ENCODE measurements at places on chromosomes 5 and 9. TPM values are rescaled to one million over a fixed set of nuclear protein-coding genes. Genes with fewer than 3 reads are reported as not detected.

The RANBP17 gene
- total RNA-seq: 14.8 TPM

The CDH6 gene
- 24.5 TPM for total RNA-seq

The OMD gene
- total RNA-seq: 35.7 TPM

The CYLC2 gene
- not detected for total RNA-seq

The KIF4B gene
- total RNA-seq: not detected

The ANKRD34B gene
- total RNA-seq: not detected

The SLC4A9 gene
- total RNA-seq: 0.18 TPM

The PCDHA7 gene
- 0.45 TPM for total RNA-seq

The TPM2 gene
- total RNA-seq: 165 TPM

The TLE1 gene
- total RNA-seq: 56.6 TPM

The PLCXD3 gene
- 4.2 TPM for total RNA-seq

The ZNF462 gene
- total RNA-seq: 51.1 TPM

The BAAT gene
- not detected for total RNA-seq

The GARIN3 gene
- total RNA-seq: not detected

The GFRA3 gene
- total RNA-seq: 17.7 TPM

The EPB41L4B gene
- total RNA-seq: 31.8 TPM

The RNF183 gene
- not detected for total RNA-seq

The DIPK1B gene
- 11.6 TPM for total RNA-seq

The TENT4A gene
- total RNA-seq: 28.6 TPM

The IL5 gene
- total RNA-seq: not detected

The RMI1 gene
- total RNA-seq: 5.3 TPM

The ADGRD2 gene
- total RNA-seq: not detected

The SLC1A3 gene
- 19.4 TPM for total RNA-seq

The ARHGEF39 gene
- total RNA-seq: not detected

The CAMK4 gene
- 2.2 TPM for total RNA-seq

The CDX1 gene
- not detected for total RNA-seq

The SCGB3A2 gene
- total RNA-seq: 1.0 TPM

The UAP1L1 gene
- 18.3 TPM for total RNA-seq

The PCDHGA5 gene
- 8.8 TPM for total RNA-seq

The NUTM2G gene
- total RNA-seq: not detected

The IL3 gene
- not detected for total RNA-seq

The ADGRV1 gene
- total RNA-seq: 1.7 TPM

The PCDHB3 gene
- 4.5 TPM for total RNA-seq

The TLR4 gene
- 25.3 TPM for total RNA-seq

All from sciatic nerve (tissue), 2 donors.